Stimulated activated CD4-positive, alpha-beta T cell treated with anti-CD3 and anti-CD28 coated beads, TNF-alpha, amount 100 ng/mL, for 4 hours (primary cell): ENCODE measurements at places on chromosomes 1 and 21.

- DNase-seq, result no peak
These were observed 15.9 kb downstream of the CLDN14 start for GRCh38 chr21:36463991-36464390.

- DNase-seq, result no peak
These were observed 239.3 kb downstream of the ASTN1 start for GRCh38 chr1:176925223-176925622.

GRCh38 chr1:108038653-108039236, 73.8 kb upstream of the VAV3 start:
- no peak for DNase-seq

DNA sequence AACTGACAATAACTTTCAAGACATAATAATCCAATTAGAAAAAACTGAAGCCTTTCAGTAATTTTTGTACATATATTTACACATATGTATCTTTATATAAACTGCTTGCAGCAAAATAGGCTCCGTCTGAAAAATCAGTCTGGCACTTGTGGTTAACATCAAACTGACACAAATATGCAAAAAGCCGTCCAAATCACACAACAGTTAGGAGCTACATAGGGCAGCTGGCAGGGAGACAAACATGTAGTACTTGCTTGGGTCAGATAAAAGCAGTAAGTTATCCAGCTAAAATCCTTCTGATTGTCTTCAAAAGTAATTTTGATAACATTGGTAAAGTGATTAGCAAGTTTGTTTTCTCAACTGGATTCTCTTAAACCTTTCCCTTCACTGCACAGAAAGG, 14.7 kb upstream of the GUCA2A start:
- no peak for DNase-seq

GRCh38 chr1:109282497-109282951, 421 bp downstream of the PSRC1 start:
- DNase-seq, result no peak

DNA sequence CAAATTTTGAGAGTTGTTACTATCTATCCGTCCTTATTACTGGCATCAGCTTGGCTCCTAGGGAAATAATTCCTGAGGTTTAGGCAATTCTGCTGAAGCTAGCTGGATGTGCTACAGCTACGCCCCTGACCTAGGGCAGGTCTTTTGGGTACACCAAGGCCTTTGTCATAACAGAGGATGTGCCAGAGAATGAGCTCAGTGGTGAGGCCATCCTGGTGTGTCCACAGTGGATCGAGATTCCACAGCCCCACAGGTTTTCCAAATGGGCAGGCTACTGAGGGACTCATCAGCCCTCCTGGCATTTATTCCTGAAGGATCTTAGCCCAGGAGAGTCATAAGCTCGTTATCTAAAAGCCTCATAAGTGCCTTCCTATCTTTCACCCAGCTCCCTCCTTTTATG, 475.2 kb upstream of the USP24 start:
- DNase-seq, result no peak

- no peak for DNase-seq
These were observed 616.8 kb downstream of the LTN1 start for GRCh38 chr21:28375708-28376385.

DNA sequence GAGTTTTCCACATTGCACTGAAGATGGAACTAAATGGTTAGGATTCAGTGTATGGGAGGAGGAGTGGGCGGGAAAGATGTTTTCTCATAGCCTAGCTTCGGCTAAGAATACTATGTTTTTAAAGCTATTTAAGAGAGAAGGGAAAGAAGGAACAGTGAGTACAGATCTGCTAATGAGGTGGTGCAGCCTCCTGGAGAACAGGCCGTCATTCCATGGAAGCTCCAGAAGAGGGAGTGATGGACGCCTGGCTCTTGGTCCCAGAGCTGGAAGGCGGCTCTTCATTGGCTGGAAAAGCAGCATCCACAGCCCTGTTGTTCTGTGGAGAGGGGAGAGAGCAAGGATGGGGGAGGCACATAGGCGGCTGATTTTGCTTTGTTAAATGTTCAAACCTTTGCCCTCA, 6.9 kb downstream of the CAMK1G start:
- no peak for DNase-seq

GRCh38 chr1:200112290-200112689, 84.8 kb downstream of the NR5A2 start:
- no peak for DNase-seq

DNA sequence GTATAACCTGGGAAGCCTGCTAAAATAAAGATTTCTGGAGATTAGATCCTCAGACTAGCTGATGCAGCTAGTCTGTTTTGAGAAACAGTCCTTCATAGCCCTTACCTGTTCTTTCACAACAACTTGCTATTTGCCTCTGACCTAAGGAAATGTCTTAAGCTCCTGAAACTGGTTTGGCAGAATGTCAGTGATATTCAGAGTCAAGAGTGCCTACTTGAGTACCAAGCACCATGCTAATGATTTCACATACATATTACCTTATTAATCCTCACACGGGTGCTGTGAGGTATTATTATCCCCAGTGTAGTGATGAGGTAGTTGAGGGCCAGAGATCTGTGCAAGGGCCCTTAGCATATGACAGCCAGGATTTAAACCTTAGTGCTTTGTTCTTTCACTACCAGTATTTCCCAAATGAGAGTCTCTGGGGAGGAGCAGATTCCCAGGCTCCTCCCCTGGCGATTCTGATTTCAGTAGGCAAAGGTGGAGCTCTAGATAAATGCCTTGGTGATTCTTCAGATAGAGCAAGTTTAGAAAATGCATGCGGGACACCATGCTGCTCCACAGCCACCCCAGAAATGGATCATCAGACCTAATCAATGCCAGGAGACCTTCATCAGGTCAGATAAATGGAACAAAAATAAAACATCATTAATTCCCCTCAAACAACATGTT, 47.4 kb upstream of the WNT2B start:
- DNase-seq, result no peak

DNA sequence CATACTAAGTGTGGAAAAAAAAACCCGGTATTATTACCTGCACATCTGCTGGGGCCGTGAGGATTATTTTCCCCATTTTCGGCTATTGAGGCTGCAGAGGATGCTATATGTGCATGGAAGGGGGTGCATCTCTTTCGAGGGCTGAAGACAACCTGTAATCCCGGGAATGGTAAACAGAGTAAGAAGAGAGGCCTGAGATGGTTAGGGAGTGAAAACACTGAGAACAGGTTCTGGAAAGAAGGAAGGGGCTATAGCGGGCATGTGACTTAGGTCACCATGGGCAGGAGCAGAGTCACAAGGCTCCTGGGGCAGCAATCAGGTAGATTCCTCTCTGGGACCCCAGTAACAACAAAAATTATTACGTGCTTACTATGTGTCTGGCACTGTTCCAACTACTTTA, 299.1 kb downstream of the RRAGC start:
- no peak for DNase-seq

DNA sequence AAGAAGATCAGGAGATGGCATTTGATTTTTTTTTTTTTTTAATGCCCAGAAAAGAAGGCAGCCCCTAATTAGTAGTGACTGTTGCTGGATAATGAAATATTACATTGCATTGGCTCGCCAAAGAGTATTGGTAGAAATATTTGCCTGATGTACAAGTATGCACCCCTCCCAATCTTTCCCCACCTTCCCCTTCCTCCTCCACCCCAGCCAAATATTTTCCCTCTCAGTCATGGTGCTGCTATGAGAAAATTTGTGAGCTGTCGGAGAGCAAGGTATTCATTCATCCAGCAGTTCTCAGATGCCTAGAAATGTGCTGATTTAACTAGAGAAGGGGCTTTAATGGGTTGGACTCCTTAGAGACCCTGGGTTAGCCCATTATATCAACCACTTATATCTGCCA, 50.5 kb upstream of the IKBKE start:
- DNase-seq, result no peak

- DNase-seq, result no peak
These were observed 302.3 kb downstream of the BRINP3 start for GRCh38 chr1:190175320-190175719.

DNA sequence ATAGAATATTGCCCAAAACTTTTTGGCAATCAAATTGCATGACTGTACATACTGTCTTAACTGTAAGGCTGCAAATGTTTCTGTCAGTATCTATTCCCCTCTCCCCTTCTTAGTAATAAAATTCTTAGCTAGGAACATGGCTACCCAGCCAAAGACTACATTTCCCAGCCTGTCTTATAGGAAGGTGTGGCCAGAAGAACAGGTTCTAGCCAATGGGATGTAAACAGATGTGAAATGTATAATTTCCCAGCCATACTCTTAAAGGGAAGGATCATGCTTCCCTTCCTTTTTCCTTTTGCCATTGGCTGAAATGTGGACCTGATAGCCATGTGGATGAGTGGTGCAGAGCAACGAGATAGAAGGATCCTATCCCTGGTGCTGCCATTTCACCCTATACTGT, 7.0 kb upstream of the HIVEP3 start:
- no peak for DNase-seq

GRCh38 chr21:42677339-42678321, 24.2 kb downstream of the PDE9A start:
- no peak for DNase-seq

- no peak for DNase-seq
These were observed 39.8 kb upstream of the FHAD1 start for GRCh38 chr1:15207031-15207828.

- no peak for DNase-seq
These were observed 40.2 kb upstream of the ST6GALNAC5 start for GRCh38 chr1:76827066-76827465.

DNA sequence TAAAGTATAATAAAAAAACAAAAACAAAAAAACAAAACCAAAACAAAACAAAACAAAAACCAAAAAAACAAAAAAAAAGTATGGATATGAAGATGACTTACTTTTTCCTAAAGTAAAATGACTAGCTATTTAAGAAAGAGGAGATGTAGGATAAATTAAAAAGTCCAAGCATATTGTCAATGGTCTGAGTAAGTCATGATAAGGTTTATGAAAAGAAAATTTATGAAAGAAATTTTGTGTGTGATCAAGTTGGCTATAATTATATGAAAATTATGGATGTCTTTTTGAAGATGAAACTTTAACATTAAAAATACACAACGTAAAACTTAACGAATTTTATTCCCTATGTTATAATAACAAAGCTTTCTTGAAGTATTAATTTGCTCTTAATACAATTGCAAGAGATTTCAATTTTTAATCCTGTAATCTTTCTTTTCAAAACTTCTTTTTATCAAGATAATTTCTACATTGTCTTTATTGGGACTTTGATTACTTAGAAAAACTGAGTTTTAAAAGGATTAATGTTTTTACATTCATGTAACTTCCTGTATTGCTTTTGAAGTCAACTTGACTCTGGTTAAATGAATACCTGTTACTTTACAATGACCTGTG, 200.9 kb upstream of the IVNS1ABP start:
- no peak for DNase-seq

- no peak for DNase-seq
These were observed 59.4 kb downstream of the NRIP1 start for GRCh38 chr21:15005391-15005790.

DNA sequence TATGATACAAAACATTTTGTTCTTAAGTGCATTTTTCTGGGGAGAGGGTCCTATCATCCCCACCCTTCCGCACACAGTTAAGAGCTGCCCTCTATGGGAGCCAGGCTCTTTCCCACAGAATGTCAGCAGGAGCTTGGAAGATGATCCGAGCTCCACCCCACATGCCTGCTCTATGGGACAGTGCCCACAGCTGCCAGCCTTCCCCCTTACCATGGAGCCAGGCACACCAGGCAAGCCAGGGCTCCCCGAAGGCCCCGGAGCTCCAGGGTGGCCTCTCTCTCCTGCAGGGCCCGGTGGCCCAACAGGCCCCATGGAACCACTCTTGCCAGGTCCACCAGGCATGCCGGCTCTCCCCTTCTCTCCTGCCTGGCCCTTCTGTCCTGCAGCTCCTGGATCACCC, 10.4 kb upstream of the PEF1 start:
- DNase-seq, result no peak

GRCh38 chr1:32770221-32770731, 46.9 kb downstream of the YARS1 start:
- no peak for DNase-seq

GRCh38 chr1:199132006-199132405, 493.2 kb downstream of the PTPRC start:
- DNase-seq, result no peak

DNA sequence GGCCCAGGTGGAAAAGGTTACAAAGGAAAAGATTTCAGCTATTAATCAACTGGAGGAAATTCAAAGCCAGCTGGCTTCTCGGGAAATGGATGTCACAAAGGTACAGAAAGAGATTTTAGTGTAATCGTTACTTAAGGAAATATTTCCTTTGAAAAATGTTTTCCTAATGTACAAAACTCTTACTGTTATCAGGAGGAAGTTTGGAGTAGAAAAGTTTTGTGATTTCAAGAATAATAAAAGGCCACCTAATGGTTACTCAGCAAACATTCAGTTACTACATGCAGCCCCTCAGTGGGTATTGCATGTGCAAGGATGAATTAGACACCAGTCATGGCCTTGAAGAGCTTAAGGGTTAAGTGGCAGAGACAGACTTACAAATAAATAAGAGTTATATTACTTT, 85.2 kb downstream of the SDCCAG8 start:
- DNase-seq, result no peak

- no peak for DNase-seq
These were observed 7.8 kb upstream of the ACTRT2 start for GRCh38 chr1:3013371-3014049.

- no peak for DNase-seq
These were observed 690.4 kb downstream of the USP25 start for GRCh38 chr21:16420031-16420724.

DNA sequence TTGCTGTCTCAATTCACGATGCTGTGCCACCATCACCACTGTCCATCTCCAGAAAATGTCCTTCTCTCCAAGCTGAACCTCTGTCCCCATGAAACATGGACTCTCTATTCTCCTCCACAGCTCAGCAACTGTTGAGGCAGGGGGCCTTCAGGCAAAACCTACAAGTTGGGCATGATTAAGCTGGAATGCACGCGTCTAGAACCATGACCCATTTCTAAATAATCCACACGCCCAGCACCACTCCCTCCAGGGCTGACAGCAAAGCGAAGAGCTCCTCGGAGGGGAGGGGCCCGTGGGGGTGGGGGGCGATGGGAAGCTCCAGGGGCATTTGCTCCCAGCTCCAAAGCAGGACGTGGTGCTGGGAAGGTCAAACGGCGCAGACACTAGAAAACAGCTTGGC, 3.3 kb upstream of the HES5 start:
- no peak for DNase-seq

GRCh38 chr1:237115035-237115434, 73.1 kb downstream of the RYR2 start:
- DNase-seq, result no peak

DNA sequence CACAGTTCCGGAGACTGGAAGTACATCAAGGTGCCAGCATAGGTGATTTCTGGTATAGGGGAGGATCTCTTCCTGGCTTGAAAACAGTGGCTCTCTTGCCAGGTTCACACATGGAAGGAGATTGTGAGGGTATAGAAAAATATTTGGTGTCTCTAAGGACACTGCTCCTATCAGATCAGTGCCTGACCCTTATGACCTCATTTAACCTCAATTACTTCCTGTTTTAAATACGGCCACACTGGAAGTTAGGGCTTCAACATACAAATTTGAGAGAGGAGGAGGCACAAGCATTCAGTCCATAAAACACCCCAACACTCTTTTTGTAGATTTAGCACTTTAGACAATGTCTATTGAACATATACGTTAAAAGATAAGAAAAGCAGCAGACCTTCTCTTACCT, 37.0 kb downstream of the COL6A1 start:
- DNase-seq, result no peak
